GM23248 (cell line): ENCODE measurements at places on chromosomes 1 and 21. TPM values are rescaled to one million over a fixed set of nuclear protein-coding genes. Genes with fewer than 3 reads are reported as not detected.

DNA sequence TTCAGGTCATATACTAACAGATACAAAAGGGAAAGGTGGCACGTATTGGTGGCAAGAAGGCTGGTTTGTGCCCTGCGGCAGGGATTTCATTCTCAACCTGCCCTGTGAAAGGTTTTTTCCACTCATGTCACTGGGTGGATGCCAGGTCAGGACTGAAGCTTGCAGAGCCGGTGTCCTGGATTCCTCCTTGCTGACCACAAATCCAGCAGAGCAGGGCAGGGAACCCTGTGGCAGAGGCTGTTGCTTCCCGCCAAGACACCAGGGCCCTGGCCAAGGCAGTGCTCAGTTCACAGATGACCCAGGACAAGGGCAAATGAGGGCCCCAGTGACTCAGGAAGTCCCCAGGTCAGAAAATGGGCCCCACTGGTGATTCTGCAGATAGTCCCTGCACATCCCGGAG is 16.4 kb downstream of the BSND start:
- peaks cover 7% of the 10 kb centered on the region; the same call in 1 of the 2 replicates for H3K27me3 ChIP-seq
- no peak overlapping the region for H3K27ac ChIP-seq
- H3K4me3 ChIP-seq: no peak overlapping the region
- no peak for DNase-seq
- H3K36me3 ChIP-seq: no peaks in the 10 kb centered on the region

TNFRSF1B gene
- polyA plus RNA-seq: 1.1 and 1.3 TPM in 2 replicates

DNA sequence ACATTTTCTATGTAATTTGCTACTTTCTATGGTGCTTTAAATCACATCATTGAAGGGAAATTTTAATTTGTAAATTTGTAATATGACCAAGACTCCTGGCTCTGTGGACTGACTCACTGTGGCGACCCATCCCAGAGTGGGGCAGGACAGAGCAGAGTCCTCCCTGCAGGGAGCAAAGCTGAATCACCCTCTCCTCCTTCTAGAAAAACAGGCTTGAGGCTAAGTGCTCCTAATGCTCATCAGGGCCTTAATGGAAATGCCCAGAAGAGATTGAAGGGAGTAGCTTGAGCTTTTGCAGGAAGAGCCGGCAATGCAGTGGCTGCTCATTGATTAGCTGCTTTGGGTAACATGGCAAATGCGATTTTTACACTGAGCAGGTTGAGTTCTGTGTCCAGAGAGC is 16.8 kb downstream of the S100A10 start:
- H3K36me3 ChIP-seq: peaks cover 7% of the 10 kb centered on the region; the same call in 1 of the 2 replicates
- H3K4me1 ChIP-seq: peaks cover 50% of the 10 kb centered on the region
- DNase-seq: peak; percentile 82
- H3K27me3 ChIP-seq: no peaks in the 10 kb centered on the region

- peak; percentile 93 for DNase-seq
- peaks cover 6% of the 10 kb centered on the region; the same call in 1 of the 2 replicates for H3K4me1 ChIP-seq
- no peaks in the 10 kb centered on the region for H3K36me3 ChIP-seq
- H3K27ac ChIP-seq: no peak overlapping the region
- H3K27me3 ChIP-seq: no peaks in the 10 kb centered on the region
These were observed 18.1 kb upstream of the COL18A1 start for GRCh38 chr21:45386728-45387371.

DNA sequence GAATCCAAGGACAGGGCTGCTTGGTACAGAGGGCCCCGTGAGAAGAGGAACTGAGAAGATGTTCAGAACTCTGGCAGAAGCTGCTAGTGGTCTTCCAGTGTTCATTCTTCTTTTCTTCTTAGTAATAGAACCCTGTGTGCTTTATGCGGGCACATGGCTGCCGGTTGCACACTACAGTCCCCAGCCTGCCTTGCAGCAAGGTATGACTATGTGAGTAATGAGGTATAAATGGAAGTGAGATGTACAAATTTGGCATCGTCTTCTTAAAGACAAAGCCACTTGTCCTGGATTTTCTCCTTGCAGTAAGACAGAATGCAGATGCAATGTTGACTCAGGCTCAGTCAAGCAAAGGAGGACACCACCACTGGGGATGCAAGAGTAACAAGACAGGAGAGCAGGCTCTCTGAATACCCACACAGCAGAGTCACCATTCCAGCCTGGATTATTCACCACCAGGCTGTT is 15.0 kb upstream of the ATP1B1 start:
- peaks cover 6% of the 10 kb centered on the region; the same call in 1 of the 2 replicates for H3K4me1 ChIP-seq
- H3K27ac ChIP-seq: no peak overlapping the region
- no peaks in the 10 kb centered on the region for H3K36me3 ChIP-seq

MYOG gene
- polyA plus RNA-seq: not detected in 2 replicates

- no peak overlapping the region for H3K27ac ChIP-seq
- no peak overlapping the region for H3K4me3 ChIP-seq
- H3K36me3 ChIP-seq: no peaks in the 10 kb centered on the region
- peaks cover 13% of the 10 kb centered on the region; the same call in 1 of the 2 replicates for H3K27me3 ChIP-seq
These were observed 88.4 kb downstream of the VWA5B1 start for GRCh38 chr1:20379075-20379474.
